NCI-H1436 treated with DMSO at 0.1 percent for 48 hours (cell line): ENCODE measurements at places on chromosomes 12 and 14.

DNA sequence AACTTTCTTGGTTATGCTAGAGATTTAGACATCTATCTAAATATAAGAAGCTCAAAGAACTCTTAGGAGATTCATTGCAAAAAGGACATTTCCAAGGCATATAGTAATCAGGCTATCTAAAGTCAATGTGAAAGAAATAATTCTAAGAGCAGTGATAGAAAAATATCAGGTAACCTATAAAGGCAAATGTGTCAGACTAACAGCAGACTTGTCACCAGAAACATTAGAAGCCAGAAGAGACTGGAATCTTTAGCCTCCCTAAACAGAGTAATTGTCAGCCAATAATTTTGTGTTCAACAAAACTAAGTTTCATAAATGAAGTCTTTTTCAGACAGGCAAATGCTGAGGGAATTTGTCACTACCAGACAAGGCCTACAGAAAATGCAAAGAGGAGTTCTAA, 122.0 kb upstream of the SCAF11 start:
- no peak for DNase-seq

DNA sequence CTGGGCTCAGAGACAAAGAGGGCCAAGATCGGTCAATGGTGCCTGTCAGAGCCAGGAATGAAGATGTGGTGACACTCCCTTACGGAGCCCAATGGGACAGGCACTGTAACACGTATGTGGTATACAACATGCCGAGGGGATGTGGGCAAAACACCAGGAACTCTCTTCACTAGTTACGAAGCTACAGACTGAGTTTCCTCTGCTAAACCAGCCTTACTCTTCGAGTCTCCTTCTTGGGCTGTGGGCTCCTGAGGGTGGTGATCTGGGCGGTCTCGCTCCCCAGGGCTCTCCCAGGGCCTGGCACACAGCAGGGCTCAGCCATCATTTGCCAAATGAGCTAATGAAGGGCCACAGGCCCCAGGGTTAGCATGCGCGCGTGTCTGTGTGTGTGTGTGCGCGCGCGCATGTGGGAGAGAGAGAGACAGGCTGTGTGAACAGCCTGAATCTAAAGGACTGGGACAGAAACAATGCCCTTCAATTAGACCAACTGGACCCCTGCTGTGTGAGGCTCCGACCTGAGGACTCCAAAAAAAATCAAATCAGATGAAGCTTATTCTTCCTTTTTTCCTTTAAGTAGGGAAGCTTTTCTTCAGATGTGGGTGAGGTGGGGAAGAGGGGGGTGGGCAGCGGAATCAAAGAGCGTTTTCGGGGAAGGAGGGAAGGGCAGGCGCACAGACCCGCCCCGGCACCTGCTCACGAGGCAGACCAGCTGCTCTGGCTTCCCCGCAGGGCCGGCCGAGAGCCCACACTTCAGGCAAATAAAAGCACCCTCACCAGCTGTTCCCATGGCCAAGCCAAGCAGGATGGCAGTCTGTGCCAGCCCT, 42.5 kb downstream of the CCDC88C start:
- DNase-seq, result no peak

DNA sequence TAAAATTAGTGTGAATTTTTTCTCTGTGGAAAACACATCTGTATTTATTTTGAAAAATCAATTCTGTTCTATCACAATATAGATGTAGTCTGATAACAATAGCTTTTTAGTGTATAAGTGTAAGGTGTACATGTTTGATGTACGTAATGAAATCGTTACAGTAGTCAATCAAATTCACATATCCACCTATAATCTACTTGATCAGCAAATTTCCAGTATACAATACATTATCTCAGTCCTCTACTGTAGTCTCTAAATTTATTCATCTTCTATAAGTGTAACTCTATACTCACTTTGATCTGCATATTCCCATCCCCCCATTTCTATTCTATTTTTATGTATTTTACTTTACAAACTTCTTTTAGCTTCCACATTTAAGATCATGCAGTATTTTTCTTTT, 13.0 kb downstream of the PLEKHA5 start:
- no peak for DNase-seq

DNA sequence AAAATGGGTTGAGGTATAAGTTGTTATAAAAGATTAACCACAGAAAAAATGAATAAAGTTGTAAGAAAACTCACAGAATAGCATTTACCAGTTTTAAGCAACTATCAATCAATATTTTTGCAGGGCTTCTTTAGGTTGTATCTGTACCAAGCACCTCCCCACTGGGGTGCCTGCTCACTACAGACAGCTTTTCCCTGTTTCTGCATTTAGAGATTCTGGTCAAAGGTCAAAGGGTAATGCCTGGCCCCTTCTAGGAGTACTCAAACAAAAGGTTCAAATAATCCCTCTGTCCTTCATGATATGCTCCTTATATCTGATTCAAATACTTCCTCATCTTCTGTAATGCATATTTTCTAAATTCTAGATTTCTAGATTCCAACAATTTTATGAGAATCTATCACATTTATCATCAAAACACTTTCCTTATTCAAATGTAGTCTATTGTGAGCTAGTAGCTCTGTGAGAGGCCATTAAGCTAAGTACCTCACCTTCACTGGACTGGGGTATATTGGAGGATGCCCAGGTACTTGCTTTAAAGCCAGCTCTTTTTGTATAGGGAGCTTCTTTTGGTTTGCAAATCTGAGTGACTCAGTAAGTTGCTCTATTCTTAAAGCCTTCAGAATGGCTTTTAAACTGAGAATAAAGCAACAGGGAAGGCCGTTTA, 120.7 kb upstream of the PTPRB start:
- no peak for DNase-seq

DNA sequence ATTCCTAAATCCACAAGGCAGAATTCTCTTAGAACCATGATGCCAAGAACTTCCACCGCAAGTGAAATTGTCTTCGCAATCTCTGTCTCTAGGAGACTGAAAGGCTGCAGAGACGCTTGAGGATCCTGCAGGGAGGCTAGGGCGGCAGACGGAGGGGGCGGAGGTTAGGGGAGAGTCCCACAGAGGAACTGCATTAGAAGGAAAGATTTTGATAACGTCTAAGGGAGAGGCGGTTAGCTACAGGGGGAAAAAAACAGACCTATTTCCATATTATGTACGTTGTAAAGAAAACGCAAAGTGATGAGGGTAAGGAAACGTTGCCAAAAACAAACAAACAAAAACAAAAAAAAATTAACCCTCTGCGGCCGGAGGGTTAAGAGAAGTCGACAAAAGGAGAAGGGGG, 595 bp downstream of the KLHL28 start:
- no peak for DNase-seq

- no peak for DNase-seq
Observed at GRCh38 chr14:36512585-36513003, 7.4 kb downstream of the NKX2-1 start.

- DNase-seq, result no peak
Observed at GRCh38 chr12:123532808-123533649, 490 bp downstream of the RILPL1 start.

- DNase-seq, result no peak
Observed at GRCh38 chr14:105397350-105397931, 897 bp upstream of the TEX22 start.

DNA sequence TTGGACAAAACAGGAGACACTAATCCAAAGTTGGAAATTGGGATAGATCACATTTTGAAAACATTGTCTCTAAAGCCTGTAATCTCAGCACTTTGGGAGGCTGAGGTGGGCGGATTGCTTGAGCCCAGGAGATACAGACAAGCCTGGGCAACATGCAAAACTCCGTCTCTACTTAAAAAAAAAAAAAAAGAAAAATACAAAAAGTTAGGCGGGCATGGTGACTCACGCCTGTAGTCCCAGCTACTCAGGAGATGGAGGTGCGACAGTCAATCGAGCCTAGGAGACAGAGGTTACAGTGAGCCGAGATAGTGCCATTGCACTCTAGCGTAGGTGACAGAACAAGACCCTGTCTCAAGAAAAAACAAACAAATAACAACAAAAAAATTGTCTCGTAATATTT, 152.1 kb downstream of the MGAT4C start:
- no peak for DNase-seq

GRCh38 chr12:72605975-72606374, 333.8 kb downstream of the TRHDE start:
- DNase-seq, result no peak

DNA sequence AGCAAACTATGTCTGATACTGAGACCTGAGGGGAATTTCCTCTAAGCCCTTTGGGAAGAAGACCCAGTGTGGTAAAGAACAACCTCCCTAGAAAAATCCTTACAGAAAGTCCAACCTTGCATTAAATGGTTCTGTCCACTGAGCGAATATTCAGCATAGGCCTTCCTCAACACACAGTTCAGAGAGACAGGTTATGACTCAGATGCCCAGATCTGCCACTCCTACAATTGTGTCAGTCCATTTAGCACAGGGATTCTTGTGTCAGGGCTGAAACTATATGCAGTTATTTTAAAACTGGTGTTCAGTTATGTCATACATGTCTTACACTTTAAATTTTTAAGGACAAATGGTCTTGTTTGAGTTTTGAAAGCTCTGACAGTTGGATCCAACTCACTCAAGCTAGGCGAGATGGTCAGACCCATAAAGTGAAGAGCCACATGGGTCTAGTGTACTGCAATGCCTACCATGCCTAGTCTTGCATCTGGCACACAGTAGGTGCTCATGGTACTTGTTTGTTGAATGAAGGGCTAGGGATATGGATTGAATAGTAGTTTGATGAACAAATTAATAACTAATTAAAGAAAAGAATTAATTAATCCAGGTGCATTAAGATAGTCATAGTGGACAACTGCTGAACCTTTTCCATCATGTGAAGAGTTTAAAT, 207.5 kb upstream of the PWP1 start:
- DNase-seq, result no peak

DNA sequence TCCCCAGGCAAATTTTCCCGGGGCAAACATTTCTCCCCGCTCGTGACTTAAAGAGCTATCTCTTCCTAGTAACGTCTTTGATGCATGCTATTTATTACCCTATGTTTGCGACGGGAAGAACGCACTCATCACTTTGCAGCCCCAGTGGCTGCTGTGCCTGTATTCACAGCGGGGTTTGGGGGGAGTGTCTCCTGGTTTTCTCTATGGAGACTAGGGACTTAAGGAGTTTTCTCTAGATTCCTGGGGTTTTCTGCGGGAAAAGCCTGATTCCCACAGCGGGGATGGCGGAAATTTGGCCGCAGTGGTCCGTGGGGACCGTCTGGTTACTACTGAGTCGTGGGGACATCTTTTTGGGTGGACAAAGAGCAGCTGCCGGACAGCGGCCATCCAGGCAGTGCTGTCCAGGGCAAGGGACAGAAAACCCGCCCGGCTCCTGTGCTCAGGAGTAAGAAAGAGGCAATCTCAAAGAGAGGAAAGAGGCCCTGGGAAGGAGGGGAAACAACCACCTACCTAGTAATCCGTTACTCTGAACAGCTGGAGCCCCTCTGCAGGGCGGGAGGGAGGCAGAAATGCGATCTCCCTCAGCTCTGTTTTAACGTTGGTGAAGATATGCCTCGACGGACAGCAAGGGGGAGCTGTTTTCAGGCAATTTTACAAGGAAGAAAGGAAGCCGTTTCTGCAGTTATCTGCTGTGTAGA, 771 bp upstream of the AVPR1A start:
- no peak for DNase-seq
